ENCODE measurements at places on chromosomes 12 and 14. TPM values are rescaled to one million over a fixed set of nuclear protein-coding genes. Genes with fewer than 3 reads are reported as not detected.
A peak's percentile ranks its signal among the peaks of the same experiment; 100 is the strongest.

- peak; percentile 56 for DNase-seq
Observed at GRCh38 chr12:56129206-56129941, 1.3 kb downstream of the ESYT1 start.

- DNase-seq = no peak
Observed at GRCh38 chr12:68614105-68614679, 3.5 kb downstream of the RAP1B start.

DNA sequence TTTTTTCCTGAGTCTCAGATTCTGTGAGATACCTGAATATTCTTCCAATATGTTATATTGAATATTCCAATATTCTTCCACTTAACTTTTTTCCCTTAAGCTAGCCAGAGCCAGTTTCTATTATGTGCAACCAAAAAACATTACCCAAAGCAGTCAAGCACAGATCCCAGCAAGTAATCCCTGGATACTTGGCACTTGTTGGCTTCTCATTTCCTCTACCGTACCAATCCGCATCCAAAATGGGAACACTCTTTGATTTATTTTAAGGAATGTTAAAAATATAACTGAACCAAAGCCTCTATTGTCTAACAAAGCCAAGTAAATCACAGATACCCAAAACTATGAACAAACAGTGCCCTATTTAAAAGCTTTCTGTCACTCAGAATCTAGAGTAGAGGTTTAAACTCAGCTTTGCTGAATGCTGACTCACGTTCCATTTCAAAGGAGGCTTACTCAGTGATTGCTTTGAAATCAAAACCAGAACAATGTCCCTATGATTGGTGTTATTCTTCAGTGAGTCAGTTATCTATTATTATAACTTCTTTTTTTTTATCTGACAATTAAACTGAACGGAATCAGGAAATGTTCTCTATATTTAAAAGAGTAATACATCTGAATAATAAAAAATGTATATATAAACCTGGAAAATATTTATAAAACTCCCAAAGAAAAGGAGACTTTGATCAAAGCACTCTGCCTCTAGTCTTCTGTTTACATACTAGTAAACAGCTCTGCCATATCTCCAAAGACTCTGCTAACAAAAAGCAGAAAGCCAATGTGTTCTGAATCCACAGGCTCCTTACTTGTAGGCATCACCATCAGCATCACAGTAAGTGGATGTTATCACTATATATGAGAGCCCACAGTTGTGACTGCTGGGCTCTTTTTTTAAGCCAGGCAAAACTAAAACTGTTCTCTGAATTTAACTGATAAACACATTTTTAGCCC lies 360.8 kb downstream of the CCDC91 start:
- no peak for DNase-seq

DNA sequence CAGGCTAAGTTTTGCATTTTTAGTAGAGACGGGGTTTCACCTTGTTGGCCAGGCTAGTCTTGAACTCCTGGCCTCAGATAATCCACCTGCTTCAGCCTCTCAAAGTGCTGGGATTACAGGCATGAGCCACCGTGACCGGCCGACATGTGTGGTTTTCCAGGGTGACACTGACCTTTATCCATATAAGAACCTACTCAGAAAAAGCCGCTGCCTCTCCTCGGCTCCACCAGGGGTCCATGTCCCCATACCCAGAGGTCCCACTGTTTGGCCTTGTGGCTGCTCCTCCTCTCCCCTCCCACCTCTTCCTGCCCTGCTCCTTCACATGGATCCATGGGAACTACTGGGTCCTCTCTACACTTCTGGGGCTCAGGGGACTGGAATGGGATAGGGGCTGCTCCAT lies 64.6 kb downstream of the PTPN21 start:
- DNase-seq = no peak

Gene LRRC9
- polyA plus RNA-seq = 1.0 TPM

DNA sequence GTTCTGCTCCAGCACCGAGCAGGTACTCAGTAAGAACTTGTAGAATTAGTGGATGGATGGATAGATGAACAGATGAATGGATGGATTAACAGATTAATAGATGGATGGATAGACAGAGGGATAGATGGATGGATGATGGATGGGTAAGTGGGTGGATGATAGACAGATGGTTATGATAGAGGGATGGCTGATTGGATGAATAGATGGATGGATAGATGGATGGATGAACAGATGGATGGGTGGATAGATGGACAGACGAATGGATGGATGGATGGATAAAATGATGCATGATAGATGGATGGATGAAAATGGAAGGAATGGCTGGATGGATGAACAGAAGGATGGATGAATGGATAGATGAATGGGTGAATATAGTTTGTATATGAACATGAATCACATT lies 8.0 kb upstream of the MAP1LC3B2 start:
- DNase-seq = no peak

DNA sequence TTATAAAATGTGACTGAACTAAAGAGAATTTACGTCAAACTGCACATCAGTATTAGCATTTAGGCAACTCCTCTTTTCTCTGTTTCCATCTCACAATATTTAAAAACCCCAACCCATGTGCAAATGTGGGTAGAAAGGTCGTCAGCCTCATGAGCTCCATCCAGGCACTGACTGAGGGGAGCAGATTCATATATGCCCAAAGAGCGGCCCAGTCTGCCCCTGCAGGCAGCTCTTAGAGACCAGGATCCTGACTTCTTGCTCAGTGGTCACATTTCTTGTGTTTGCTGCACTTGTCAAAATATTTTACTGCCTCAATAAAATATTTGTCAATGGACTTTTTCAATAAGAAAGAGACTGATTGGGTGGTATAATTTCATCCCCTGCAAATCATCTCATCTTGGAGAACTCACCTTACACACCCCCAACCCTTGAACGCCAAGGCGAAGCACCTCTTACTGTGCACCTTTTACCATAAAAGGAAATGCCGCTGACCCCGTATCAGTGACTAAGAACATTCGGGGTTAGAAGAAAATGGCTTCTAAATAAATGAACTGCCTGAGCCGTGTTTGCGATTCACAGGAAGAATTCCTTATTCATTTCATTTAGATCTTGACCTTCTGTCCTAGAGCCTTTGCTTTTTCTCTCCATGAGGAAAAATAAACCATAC lies 418.8 kb downstream of the BCL11B start:
- peak; percentile 7 for DNase-seq

- DNase-seq = no peak
Observed at GRCh38 chr14:56172571-56172971, 54.4 kb downstream of the PELI2 start.

DNA sequence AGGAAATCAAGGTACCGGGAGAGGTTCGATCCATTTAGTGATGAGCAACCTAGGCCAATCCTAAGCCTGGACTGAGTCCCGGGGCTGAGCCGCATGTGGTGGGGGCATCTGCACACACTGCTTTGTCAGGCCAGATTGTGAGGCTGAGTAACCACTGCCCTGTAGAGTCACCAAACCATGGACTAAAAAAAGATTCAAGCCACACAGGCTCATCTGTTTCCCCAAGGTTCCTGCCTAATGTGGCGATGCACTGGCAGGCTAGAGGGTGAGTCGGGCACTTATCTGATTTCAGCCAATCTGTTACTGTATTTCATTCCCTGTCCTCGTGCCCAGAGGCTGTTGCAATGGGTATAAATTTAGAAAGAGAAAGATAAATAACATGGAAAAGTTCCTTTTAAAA lies 140.8 kb downstream of the TTC7B start:
- no peak for DNase-seq

DNA sequence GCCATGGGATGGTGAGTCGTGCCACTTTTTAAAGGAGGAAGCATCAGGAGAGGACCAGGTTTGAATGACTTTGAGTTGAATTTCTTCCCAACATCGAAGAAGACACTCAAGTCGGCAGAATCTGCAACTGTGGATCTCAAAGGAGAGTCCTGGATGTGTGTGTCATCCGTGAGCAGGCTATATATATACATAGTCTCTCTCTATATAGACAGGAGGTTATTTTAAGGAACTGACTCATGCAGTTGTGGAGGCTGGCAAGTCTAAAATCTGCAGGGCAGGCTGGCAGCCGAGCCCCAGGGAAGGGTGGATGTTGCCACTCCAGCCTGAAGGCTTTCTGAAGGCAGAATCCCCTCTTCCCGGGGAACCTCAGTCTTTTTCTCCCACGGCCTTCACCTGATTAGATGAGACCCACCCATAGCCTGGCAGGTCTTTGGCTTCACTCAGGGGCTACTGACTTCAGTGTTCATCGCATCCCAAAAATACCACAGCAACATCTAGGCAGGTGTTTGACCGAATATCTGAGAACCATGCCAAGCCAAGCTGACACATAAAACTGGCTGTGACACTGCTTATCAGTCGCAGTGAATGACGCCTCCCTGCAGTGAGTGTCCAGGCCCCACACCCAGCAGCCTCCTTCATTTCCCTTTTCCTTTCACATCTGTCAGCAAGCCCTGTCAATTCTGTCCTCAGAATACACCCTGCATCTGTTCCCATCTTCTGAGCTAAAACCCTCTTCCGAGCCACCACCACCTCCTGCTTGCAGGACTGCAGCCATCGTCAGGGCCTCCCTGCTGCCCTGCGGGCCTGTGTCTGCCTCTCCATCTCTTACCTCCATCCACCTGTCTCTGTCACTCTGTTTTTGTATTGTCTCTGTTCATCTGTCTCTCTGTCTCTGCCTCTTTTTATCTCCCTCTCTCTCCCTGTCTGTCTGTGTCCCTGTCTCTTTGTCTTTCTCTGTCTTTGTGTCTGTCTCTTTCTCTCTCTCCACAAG lies 54.0 kb downstream of the ZNF664 start:
- no peak for DNase-seq

Gene ZDHHC22
- polyA plus RNA-seq = 30.2 TPM
